LHCN-M2 (cell line): ENCODE measurements at places on chromosomes 3 and 15. TPM values are rescaled to one million over a fixed set of nuclear protein-coding genes. Genes with fewer than 3 reads are reported as not detected.

DNA sequence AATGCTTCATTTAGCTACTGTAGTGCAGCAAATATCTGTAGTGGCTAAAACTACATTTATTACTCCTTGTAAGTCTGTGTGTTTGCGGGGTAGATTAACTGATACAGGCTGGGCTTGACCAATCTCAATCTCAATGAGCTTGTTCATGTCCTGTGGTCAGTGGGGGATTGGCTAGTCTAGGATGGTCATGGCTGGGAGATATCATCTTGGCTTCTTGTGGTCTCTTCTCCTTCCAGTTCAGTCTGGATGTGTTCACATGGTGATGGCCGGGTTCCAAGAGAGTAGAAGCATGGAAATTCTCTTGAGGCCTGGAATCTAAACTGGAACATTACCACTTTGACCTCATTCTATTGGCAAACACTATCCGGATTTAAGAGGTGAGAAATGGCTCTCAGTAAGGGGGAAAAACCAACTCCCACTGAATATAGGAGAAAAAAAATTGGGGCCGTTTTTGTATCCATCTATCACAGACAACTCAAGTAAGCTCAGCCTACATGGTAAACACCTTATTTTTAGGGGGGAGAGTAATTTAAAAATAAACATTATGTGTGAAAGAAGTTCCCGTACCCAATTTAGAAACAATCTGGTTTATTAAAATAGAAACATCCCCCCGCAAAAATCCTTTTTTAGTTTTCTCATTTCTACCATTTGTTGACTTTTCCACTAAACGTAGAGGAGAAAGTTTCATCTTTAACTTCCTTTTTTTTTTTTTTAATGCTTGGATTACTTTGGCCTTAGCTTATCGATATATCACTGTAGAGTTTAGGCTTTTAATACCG, 284.9 kb upstream of the TBC1D5 start:
- peak; percentile 14 for DNase-seq

Gene SOX2
- total RNA-seq = not detected in 2 replicates

DNA sequence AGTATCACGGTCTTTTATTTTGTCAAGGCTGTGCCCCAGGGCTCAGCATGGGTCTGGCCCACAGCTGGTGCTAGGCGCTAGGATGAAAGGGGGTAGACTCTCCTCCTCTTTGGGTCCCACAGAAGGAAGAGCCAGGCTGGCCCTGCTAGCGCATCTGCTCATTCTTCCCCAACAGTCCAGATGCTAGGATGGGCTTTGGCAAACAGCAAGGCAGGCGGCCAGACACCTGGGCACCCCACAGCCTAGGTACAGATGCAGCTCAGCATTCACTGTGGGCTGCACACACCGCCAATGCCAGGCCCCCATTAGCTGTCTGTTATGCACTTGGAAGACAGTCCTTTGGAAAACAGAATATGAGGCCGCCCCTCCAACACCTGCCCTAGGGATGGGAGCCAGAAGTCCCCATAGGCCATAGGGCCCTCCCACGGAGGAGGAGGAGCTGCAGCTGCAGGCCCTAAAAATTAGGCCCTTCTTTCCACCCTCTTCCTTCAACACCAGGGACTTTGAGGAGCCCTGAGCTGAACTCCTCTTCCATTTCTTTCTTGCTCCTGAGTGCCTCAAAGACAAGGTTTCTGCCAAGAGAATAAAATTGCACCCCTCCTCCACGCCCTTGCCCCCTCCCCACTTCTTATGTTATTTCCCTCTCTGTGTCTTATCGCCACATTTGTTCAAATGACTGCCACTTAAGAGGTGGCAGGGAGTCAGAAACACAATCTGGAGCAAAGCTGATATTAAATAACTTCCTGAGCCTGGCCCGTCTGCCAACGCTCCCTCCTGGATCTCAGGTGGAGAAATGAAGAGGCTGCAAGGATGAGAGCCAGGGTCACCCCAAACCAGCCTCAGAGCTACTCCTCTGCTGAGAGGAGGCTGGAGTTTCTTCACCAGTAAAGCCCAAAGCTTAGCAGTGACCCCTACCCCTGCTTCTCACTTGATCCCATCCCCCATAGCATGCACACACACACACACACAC, 13.7 kb downstream of the NTRK3 start:
- DNase-seq = no peak

Gene ERICH6
- 0.11 and 0.38 TPM in 2 replicates for total RNA-seq

- DNase-seq = no peak
These were observed 30.5 kb downstream of the DNAJB8 start for GRCh38 chr3:128436214-128436613.

Gene VILL
- total RNA-seq = 8.4 and 8.8 TPM in 2 replicates

Gene FMN1
- total RNA-seq = 17.9 and 21.9 TPM in 2 replicates

DNA sequence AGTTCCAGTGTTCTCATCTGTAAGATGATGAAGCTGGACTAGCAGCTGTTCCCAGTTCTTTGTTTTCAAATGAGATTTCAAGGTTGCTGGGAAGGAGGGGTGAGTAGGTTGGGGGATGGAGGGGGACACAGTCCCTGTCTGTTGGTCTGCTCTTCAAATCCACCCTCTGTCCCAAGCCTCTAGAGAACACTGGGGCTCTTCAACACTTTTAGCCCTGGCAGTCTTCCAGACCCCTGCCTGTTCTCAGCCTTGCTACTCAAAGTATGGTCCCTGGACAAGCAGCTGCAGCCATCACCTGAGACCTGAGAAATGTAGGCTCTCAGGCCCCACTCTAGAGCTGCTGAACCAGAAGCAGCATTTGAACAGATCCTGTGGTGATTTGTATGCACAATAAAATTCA, 41.3 kb downstream of the NEK11 start:
- DNase-seq = peak; percentile 43

Gene ANKUB1
- total RNA-seq = 0.06 TPM in 1 of 2 replicates, not detected in the other

- DNase-seq = no peak
These were observed 112.1 kb upstream of the THBS1 start for GRCh38 chr15:39468828-39469227.

- DNase-seq = no peak
These were observed 111.4 kb upstream of the IGF1R start for GRCh38 chr15:98536976-98537375.

Gene SLC51B
- total RNA-seq = 0.23 TPM in 1 of 2 replicates, not detected in the other

GRCh38 chr3:74377669-74378068, 236.8 kb downstream of the CNTN3 start:
- DNase-seq = no peak

GRCh38 chr3:114730397-114730796, 416.7 kb downstream of the ZBTB20 start:
- no peak for DNase-seq

Gene GOLGA6A
- not detected in 2 replicates for total RNA-seq

Gene ITIH4
- total RNA-seq = 0.19 and 0.63 TPM in 2 replicates

- DNase-seq = no peak
These were observed 440.2 kb downstream of the CNTN6 start for GRCh38 chr3:1532935-1533606.

- peak; percentile 84 for DNase-seq
These were observed 37.9 kb downstream of the CLK3 start for GRCh38 chr15:74653426-74654102.
